Stimulated activated CD4-positive, alpha-beta T cell treated with anti-CD3 and anti-CD28 coated beads, Interleukin-12 subunit alpha, Interleukin-12 subunit beta, amount 100 ng/mL, for 24 hours (primary cell): ENCODE measurements at places on chromosomes 5 and 9.

DNA sequence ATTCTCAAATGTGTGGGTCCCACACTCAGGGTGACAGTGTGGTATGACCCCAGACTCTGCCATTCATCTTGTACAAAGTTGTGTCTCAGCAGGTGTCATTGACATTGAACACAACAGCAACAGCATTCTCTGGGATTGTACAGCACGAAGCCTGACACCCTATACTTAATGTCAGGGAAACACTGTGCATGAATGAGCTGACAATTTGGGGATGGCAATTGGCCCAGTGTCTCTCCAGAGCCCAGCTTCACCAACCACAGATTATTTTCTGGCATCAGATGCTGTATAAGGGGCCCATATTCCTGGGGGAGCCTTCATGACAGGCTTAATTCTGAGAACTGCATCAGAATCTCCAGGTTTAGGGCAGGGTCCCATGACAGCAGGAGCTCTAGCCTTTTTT, 143.2 kb downstream of the GCNT1 start:
- DNase-seq = no peak

DNA sequence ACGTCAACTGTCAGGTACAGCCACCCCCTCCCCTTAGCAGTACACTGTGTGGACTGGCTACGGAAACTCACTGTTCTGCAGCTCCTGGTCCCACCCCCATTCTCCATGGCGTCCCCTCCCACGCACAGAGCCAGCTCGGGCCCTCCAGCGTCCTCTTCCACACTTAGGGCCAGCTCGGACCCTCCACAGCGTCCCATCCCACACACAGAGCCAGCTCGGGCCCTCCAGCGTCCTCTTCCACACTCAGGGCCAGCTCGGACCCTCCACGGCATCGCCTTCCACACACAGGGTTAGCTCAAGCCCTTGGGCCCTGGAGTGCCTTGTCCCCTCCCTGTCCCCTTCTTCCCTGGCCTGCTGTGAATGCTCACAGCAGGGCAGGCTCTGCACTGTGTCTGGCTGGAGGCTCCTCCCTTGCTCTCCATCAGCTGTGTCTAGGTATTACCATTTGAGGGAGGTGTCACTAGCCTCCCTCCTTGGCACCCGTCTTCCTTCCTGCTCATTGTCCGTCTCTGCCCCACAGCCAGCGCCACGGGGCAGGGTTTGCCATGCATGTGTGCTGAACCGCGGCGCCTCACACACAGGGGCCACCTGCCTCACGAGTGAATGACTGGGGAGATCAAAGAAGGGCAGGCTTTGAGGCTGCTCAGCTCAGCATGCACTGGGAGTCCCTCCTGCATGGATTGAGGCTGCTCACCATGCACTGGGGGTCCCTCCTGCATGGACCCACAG, 78.5 kb upstream of the CACNA1B start:
- DNase-seq = no peak

DNA sequence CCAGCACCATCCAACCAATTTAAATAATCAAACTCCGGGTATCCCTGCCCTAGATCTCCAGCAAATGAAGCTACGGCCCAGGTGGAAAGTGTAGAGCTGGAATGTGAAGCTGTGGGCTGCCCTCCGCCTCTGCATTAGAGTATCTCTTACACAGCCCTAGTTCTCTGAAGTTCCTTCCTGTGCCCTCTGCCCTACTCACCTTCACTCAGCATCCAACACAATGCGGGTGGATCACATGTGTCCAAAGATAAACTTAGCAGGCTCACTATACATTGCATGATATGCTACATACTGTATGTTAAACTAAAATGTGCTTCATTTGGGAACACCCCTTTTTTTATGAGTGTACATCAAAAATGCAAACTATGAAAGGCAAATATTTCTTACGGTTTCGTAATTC, 70.0 kb upstream of the RAD23B start:
- no peak for DNase-seq

GRCh38 chr5:80707645-80708044, 52.9 kb upstream of the DHFR start:
- no peak for DNase-seq

DNA sequence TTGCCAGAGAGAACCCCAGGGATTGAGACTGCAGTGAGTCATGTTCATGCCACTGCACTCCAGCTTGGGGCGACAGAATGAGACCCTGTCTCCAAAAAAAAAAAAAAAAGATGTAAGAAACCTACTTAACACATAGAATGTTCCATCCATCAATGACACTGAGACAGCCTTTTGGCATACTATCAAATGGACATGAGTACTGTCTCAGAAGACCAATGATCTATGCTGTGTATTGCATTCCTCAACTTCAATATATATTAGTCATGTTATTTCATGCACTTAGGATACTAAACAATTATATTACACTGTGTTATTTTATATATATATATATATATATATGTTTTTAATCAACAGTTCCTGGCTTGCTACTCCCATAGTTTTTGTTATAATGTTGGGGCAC, 57.1 kb upstream of the ANKH start:
- no peak for DNase-seq

DNA sequence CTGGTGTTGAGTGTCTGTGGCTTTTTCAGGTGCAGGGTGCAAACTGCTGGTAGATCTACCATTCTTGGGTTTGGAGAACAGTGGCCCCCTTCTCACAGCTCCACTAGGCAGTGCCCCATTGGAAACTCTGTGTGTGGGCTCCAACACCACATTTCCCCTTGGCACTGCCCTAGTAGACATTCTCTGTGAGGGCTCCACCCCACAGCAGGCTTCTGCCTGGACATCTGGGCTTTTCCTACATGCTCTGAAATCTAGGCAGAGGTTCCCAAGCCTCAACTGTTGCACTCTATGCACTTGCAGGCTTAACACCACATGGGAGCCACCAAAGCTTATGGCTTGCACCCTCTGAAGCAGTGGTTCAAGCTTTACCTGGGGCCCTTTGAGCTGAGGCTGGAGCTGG, 80.9 kb downstream of the BARX1 start:
- DNase-seq = no peak

DNA sequence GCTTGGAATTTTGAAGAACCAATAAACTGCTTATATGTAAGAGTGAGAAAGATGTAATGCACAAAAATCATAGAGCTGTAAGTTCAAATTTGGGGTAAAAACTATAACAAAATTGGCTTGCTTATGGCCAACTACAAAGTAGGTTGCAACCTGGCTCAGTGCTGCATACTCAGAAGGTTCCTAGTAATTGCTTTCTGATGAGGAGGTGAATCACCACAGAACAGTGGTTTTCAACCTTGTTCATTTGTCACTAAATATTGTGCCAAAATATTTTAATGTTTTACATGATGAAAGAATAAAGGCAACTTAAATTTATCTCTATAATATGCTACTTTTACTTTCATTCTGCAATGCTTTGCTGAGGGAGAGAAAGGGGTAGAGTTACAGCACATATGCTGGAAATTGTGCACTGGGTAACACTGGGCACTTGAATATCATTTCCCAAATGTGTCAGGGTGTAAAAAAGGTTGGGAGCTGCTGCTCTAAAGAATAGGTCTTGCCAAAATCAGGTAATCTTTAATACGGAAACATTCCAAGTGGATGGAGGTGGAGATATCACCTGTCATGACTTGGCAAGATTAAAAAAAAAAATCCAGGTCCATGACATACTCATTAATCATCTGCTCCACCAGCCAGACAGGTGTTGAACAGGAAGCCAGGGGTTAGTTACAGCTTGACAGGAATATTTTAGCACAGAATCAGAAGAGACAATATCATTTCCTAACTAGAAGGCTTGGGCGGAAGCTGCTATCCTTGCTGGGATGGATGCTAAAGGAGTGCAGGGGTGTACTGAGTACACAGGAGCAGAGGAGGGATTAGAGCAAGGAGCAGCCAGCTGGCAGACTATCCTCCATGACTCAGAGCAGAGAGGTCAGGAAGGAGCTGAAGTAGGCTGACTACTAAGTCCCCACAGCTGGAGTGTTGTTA, 34.6 kb upstream of the CCL21 start:
- no peak for DNase-seq

GRCh38 chr5:10866913-10867312, 105.9 kb upstream of the DAP start:
- DNase-seq = no peak

DNA sequence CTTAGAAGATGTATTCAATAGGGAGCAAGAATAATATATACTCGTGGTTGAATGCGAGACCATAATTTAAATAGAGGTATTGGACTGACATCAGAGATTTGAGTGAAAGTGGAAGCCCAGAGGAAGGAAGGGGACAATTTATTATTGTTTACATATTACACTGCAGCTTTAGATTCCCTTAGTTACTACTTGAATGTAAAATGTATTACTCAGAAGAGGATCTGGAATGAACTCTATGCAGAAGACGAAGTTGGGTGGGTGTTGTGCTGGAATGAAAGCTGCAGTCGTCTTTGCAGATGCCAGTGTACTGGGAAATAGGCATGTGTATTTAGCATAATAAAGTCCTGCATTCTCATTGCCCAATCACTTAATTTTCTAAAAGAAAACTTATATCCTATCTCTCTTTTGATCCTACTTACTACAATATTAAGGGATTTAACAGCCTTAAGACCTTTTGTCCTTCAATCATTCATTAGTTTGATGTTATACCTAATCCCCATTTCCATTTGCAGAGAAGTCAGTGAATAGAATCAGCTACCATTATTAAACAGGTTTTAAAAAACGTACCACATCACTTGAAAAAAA, 570.7 kb upstream of the WWC1 start:
- DNase-seq = no peak

- DNase-seq = no peak
Observed at GRCh38 chr5:135985951-135986350, 31.2 kb upstream of the LECT2 start.

DNA sequence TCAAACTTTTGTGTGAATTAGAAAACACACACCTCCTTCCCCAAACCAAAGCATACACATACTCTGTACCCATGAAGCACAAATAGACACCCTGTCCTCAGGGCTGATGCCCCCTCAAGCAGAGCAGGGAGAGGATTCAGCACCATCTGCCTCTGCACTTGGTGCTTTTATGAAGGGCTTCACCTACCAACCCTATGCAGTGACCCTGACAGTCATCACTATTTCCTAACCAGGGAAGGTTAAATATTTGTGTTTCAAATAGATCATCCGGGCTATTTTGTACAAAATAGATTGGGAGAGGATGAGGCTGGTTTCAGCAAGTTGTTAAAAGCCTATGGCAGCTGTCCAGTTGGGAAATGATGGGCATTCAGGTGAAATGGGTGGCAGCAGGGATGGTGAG, 396.2 kb downstream of the ZSWIM6 start:
- no peak for DNase-seq

- no peak for DNase-seq
Observed at GRCh38 chr5:131245948-131246347, 17.9 kb upstream of the CDC42SE2 start.

- no peak for DNase-seq
Observed at GRCh38 chr9:87277346-87277745, 220.3 kb upstream of the DAPK1 start.

DNA sequence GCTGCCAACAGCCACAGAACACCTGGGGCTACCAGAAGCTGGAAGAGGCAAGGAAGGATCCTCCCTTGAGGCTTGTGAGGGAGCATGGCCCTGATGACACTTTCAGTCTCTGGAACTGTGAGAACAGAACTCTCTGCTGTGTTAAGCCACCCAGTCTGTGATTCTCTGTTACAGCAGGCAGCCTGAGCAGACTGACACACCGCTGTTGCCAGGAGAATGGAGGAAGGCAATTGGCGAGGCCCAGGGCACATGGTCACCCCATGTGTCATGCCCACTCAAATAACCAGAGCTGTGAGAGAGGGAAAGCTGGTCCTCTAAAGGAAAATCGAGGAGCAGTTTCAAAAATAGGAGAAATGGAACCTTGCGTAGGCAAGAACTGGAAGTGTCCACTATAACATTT, 12.0 kb upstream of the KIF4B start:
- no peak for DNase-seq

DNA sequence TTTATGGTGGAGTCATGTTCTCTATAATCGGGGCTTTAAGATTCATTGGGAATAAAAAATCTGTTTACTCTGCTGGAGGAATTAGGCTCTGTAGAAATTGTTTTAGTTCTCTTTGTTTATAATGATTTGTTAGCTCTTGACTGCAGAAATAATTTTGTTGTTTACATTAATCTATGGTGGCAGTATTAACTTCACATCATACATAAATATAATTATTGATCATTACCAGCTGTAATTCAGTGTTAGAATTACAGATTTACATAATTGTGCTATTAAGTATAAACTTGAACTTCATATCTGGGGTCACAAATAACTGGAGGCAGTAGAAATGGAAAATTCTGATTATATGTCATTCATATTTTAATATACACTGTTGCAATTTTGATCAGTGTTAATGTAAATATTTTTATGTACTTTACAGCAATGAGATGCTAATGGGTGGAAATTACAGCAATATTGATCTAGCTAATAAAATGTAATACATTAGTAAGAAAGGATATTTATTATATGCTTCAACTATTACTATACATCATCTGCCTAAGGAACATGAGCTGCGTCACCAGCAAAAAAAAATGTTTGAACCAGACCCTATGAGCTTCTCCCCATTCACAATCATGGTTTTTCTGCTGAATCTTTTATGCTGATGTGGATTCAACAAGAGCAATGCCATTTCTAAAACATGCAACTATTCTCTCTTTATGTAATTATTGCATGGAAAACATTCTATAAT, 846.6 kb downstream of the NR2F1-AS1 start:
- no peak for DNase-seq

DNA sequence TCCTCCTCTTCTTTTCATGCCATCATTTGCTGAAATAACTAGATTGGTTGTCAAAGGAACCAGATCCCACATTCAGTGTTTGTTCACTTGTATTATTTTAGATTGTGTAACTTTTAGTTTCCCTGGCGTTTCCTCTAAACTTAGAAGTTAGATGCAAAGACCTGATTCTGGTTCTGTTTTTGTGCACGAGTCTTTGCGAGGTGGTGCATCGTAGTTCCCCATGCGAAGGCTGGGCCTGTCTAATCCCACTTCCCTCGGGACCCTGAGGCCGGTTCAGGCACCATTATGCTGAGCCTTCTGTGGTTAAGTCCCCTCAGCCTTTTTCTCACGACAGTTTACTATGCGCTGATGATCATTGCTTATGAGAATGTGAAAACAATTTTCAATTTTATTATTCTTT, 219.1 kb upstream of the OTULINL start:
- DNase-seq = no peak

- DNase-seq = no peak
Observed at GRCh38 chr9:125522328-125522725, 184.7 kb downstream of the MAPKAP1 start.

DNA sequence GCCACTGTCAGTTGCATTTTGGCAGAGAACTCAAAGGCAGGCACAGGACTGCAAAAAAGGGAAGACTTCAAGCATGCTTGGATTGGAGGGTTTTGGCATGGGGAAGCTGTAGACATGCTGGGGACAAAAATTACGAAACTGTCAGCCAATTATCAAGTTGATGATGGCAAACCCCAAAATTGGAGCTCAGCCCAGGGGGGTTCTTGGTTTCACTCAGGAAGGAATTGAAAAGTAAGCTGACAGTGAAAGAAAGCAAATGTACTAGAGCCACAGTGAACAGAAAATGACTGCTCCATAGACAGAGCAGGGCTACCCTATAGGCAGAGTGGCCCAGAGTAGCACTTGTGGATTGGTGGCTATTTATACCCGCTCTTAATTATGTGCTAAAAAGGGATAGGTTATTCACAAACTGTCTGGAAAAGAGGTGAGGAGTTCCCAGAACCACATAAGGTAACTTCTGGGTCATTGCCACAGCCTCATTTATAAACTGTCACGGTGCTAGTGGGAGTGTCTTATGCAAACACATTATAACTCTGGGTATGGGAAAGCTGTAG, 14.6 kb upstream of the CFAP95 start:
- DNase-seq = no peak
